ENCODE measurements at places on chromosomes 13 and 19.

DNA sequence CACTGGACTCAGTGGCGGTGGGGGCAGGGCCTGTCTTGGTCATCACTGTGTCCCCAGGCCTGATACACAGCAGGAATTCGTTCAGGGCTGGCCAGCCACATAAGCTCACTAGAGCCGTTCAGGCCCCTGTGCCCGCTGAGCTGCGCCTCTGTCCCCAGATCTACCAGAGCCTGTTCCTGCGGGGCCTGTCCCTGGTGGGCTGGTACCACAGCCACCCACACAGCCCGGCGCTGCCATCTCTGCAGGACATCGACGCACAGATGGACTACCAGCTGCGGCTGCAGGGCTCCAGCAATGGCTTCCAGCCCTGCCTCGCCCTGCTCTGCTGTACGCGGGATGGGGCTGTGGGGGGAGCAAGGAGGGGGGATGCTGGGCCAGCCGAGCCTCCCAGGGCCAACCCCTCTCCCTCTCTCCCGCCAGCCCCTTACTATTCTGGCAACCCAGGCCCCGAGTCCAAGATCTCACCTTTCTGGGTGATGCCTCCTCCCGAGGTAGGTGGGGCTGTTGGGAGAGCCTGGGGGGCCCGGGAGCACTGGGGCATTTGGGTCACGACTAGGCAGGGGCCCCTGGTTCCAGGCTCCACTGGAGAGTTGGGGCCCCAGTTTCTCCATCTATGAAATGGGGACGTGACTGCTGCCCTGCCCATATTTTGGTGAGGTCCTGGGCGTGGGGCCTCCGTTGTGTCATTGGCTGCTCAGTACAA, 13.9 kb downstream of the MPND start:
- no peak for DNase-seq

GRCh38 chr13:27440408-27440807, 10.0 kb downstream of the MTIF3 start:
- no peak for DNase-seq

GRCh38 chr13:49367640-49368422, 76.0 kb downstream of the CAB39L start:
- DNase-seq: no peak

- no peak for DNase-seq
Measured at GRCh38 chr13:44013758-44014291, 134.1 kb downstream of the LACC1 start.

- DNase-seq: no peak
Measured at GRCh38 chr19:56177564-56178243, 1.9 kb downstream of the GALP start.

- DNase-seq: no peak
Measured at GRCh38 chr13:34942732-34943435, 814 bp downstream of the NBEA start.

DNA sequence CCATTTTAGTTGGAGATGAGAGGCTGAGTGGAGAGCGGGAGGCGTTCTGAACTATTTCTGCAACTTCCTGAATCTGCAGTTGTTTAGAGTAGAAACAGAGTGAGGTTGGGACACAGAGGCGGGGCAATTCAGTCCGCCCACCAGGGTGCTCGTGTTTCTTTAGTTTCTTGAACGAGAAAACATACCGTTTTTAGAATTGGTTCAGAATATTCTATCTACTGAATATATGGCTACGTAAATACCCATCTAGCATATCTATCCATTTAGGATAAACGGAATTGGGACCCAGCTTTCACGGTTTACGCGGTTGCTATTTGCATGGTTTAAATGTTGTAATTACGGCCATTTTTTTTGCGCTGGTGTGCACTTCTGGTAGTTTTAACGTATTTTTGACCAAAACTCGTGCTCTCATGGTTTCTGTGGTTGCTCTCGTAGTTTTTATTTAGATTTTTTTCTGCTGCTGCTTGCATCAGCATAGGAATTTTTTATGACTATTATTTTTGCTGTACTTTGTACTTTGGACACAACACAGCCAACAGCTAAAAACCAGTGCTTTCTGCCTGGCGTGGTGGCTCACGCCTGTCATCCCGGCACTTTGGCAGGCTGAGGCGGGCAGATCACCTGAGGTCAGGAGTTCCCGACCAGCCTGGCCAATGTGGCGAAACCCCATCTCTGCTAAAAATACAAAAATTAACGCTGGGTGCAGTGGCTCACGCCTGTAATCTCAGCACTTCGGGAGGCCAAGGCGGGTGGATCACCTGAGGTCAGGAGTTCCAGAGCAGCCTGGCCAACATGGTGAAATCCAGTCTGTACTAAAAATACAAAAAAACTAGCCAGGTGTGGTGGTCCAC, 32.7 kb downstream of the TIMM13 start:
- no peak for DNase-seq

- DNase-seq: no peak
Measured at GRCh38 chr13:89897681-89898080, 1449.8 kb upstream of the MIR17HG start.

- DNase-seq: no peak
Measured at GRCh38 chr13:37263871-37264270, 158.4 kb upstream of the CSNK1A1L start.

DNA sequence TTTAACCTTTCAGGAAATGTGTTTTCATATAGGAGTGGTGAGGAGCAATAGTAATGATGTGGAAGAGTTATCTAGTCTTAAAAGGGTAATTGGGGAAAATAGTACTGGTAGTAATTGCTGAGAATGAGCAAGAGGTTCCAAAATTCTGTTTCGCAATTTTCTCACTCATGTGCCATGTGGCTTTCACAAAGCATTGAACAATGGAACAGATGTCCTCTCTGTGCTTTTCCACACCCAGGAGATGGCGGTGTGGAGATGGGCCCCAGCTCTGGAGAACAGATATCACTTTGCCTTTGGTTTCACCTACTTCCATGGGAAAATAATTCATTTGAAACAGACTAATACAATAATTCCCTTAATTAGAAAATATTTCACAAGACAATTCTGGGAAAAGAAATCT, 170.0 kb upstream of the SLC10A2 start:
- no peak for DNase-seq

DNA sequence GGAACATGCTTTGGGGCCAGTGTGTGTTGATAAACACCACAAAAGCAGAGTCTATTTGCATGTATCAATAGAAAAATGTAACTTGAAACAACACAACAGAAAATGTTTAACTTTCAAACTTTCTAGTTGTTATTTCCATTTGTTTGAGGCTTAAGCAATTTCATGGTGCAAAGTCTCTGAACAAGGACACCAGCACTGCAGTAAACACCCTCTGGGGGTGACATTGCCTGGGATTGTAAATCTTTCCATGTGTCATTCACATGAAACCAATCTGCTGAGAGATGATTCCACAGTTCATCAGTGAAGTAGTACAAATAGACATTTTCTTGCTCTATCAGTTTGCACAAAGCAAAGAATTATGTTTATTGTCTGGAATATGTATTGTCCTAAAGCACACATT, 124.5 kb downstream of the ITGBL1 start:
- DNase-seq: no peak

DNA sequence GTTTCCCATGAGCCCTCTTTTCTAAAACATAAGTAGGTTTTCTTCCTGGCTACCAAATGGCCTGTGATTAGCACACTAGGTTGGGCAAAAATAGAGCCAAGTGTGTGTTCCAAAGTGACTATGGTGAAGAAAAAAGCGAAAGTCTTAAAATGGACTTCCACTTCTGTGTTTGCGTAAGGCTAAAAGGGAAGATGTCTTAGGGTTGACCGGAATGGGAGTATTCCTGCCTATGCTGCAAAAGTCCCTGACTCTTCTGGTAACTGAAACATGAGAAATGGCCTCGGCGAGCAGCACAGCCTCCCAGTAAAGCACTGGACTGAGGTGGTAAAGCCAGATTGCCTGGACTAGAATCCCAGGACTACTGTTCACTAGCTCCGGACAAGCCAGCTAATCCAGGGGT, 2.4 kb upstream of the FPR1 start:
- DNase-seq: no peak

DNA sequence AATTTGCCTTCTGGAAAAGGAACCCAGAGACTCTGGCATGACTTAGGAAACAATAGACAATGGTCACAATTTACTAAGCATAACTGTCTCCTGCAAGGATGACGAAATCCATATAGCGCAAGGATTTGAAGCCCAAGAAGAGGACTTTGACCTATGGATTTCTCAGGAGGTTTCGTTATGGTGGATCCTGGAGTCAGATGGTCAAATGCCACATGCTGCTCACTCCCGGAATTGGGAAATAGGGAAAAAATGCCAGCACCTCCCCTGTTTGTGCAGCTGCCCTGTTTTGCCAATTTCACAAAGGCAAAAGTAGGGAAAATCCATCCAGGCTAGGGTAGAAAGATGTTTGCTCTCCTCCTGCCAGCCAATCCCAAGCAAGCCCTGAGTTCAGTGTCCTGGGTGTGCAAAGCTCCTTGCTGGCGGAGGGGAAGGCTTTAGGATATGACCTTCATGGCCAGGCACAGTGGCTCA, 23.4 kb downstream of the RDH8 start:
- no peak for DNase-seq

DNA sequence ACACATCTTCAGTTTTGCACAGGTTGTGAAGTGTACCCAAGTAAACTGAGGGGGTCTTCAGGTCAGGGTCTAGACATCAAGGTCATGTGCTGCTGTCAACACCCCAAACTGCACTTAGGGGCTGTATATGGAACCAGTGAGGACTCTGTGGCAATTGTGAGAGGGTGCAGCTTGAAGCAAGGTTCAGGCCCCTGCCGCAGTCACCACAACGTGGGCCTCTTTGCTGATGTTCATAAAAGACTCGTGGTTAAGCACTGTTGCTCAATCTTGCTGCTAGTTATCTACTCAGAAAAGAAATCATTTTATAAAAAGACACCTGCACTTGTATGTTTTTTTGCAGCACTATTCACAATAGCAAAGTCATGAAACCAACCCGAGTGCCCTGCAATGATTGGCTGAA, 907.4 kb downstream of the UQCRFS1 start:
- no peak for DNase-seq

- no peak for DNase-seq
Measured at GRCh38 chr13:98072476-98072875, 70.4 kb upstream of the FARP1 start.

DNA sequence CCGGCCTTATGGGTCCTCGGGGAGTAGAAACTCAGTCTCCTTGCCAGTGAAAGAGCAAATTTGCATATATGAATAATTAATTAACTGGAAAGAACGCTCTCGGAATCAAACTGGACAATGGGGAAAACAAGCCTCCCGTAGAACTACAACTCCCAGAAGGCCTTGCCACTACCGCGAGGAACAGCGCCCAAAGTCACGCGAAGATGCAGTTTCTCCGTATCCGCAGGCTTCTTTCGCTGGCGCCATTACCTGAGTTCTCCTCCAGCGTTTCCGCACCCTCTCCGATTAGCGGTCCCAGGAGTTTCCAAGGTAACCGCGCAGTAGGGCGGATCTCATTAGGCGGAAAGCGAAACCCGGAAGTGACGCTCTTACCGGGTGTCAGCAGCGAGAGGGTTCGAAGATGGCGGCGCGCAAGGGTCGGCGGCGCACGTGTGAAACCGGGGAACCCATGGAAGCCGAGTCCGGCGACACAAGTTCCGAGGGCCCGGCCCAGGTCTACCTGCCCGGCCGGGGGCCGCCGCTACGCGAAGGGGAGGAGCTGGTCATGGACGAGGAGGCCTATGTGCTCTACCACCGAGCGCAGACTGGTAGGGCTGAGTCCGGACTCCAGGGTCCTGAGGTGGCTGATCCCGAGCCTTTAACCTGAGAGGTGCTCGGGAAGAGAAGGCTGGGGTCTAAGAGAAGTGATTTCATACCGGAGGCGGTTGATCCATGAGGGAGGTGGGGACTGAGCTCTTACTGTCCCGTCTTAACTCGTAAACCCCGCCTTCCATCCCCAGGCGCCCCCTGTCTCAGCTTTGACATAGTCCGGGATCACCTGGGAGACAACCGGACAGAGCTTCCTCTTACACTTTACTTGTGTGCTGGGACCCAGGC, at the start of gene GRWD1:
Gene GRWD1 (plus strand): TSS at position 378 of the 876 bp plus-strand sequence. CDS start 23 bp downstream, at position 401.
- peak; percentile 90 for DNase-seq

- DNase-seq: no peak
Measured at GRCh38 chr13:112105892-112106291, 38.9 kb downstream of the SOX1 start.

- no peak for DNase-seq
Measured at GRCh38 chr19:5204212-5204611, 136.4 kb downstream of the PTPRS start.

GRCh38 chr19:53853707-53854106, 14.0 kb upstream of the MYADM start:
- no peak for DNase-seq

- no peak for DNase-seq
Measured at GRCh38 chr19:55606471-55606787, 982 bp downstream of the ZNF865 start.

DNA sequence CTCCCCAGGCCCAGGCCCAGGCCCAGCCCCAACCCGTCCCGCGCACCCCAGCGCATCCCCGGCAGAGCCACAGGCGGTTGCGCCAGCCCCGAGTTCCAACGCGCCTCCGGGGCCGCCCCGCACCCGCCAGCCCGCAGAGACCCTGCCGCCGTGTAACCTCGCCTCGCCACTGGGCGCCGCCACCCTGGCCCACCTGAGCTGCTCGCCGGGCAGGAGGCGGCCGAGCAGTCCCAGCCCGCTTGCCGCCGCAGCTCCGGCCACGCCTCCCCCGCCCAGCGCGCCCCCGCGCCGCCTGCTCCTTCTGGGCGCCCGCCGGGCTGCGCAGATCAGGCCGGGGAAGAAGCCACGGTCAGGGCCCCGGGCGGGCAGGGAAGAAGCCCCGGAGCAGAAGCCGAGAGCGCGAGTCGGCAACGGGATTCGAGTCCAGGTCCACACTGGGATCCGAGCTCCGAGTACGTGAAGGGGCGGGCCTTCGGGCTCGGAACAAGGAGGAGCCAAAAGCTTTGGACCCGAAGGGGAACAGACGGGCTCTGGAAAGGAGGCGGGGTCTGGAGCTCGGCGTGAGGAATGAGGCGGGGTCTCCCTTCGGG, at the start of gene MBOAT7:
Gene MBOAT7 (minus strand): TSS at position 436 of the 590 bp plus-strand sequence. CDS start 1,072 bp downstream, outside the sequence.
- DNase-seq: no peak

DNA sequence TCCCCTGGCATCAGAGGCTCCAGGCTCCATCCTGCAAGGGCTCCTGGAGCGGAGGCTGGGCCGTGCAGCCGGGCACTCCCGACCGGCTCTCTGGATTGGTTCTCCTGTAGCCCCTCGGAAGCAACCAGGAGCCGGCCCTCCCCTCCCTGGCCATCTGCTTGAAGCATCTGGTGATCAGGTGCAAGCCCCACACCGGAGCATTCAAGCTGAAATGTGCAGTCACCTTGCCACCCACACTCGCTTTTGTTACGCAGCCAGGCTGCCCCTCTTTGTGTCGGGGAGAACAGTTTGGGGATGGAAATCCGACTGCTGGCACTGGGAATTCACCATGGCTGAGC, 258.8 kb downstream of the ZNF536 start:
- DNase-seq: no peak

GRCh38 chr13:112058941-112059340, 8.0 kb upstream of the SOX1 start:
- DNase-seq: no peak

GRCh38 chr19:15126131-15126910, 19.1 kb downstream of the SYDE1 start:
- no peak for DNase-seq

GRCh38 chr13:110812121-110812868, 98.8 kb downstream of the ING1 start:
- no peak for DNase-seq

DNA sequence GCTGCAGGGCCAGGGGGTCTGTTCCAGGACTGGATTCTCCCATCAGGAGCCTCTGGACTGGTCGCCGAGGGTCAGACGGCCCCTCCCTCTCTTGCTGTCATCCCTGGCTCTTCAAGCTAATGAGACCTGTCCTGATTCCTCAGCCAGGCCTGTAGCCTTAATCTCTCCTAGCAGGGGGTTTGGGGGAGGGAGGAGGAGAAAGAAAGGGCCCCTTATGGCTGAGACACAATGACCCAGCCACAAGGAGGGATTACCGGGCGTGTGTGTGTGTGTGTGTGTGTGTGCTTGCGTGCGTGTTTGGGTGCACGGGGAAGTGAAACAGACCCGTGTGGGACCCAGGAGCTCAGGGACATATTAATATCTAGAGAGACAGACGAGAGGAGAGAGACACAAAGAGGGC, 1.9 kb upstream of the CRX start:
- DNase-seq: no peak
